Activated T-cell treated with anti-CD3 and anti-CD28 coated beads, Interleukin-2, amount 50 U/mL, for 72 hours (primary cell): ENCODE measurements at places on chromosomes 6 and 20. TPM values are rescaled to one million over a fixed set of nuclear protein-coding genes. Genes with fewer than 3 reads are reported as not detected.
A peak's percentile ranks its signal among the peaks of the same experiment; 100 is the strongest.

Gene CDYL
- total RNA-seq, result 40.8 TPM

DNA sequence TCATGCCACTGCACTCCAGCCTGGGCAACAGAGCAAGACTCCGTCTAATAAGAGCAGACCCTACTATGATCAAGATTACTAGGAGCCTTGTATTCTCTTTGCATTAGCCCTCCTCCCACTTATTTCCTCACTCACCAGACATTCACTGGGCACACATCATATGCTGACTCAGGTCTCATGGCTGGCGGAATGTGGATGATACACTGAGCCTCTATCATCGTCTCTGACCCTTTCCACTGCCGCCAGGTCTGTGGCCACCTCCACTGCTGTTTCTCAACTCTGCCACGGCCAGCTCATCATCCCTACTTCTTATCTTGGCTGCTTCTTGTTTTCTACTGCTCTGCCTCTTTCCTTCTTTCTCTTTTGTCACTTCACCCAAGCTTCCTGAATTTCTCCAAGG lies 161.0 kb downstream of the BACH2 start:
- no peaks in the 10 kb centered on the region for H3K27me3 ChIP-seq
- DNase-seq, result no peak
- no peak overlapping the region for H3K4me3 ChIP-seq
- H3K36me3 ChIP-seq, result peaks cover 22% of the 10 kb centered on the region
- no peak overlapping the region for H3K27ac ChIP-seq
- peaks cover 76% of the 10 kb centered on the region for H3K4me1 ChIP-seq

- H3K4me1 ChIP-seq, result no peaks in the 10 kb centered on the region
- no peak overlapping the region for H3K4me3 ChIP-seq
- no peaks in the 10 kb centered on the region for H3K36me3 ChIP-seq
- no peak for DNase-seq
- H3K27ac ChIP-seq, result no peak overlapping the region
Measured at GRCh38 chr6:113750151-113750855, 106.8 kb upstream of the MARCKS start.

DNA sequence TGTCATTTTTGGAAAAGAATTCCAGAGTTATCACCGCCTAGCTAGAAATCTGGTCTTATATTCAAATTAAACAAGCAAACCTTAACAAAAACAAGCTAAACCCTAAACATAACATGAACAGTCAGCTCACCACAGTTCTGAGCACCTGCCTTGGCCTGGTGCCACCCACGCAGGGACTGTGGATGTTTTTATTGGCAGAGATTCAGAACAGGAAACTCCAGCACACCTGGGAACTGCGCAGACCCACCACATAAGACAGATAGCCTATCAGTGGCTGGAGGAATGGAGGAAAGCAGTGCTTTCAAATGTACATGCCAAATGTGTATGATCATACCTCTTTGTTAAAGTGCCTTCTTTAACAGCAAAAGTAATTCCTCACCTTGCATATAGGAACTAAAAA lies 8.9 kb downstream of the SLC16A10 start:
- peak overlapping the region; percentile 41 for H3K27ac ChIP-seq
- H3K4me1 ChIP-seq, result peaks cover 15% of the 10 kb centered on the region
- H3K27me3 ChIP-seq, result no peaks in the 10 kb centered on the region
- DNase-seq, result peak; percentile 24
- H3K4me3 ChIP-seq, result peak overlapping the region; percentile 22

DNA sequence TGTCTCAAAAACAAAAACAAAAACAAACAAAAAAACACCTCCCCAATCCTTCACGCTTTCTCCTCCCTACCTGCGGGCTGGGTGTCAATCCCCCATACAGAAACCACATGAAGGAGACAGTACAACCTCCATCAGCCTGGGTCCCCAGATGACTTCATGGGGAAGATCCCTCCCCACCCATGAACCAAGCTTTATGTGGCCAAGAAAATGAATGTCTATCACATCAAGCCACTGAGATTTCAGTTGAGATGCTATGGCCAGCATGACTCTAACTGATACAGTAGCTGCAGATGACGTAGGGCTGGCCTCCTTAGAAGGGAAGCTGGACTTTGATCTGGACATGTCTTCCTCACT lies 21.2 kb upstream of the BNIP5 start:
- no peaks in the 10 kb centered on the region for H3K36me3 ChIP-seq
- DNase-seq, result peak; percentile 55
- H3K27ac ChIP-seq, result no peak overlapping the region

Gene OSBPL2
- total RNA-seq, result 44.2 TPM

Gene SRMS
- total RNA-seq, result not detected

GRCh38 chr6:73074175-73074574 lies 151.1 kb downstream of the KHDC1L start:
- H3K27me3 ChIP-seq, result no peaks in the 10 kb centered on the region
- no peak overlapping the region for H3K27ac ChIP-seq

Gene KCNK5
- 10.9 TPM for total RNA-seq

DNA sequence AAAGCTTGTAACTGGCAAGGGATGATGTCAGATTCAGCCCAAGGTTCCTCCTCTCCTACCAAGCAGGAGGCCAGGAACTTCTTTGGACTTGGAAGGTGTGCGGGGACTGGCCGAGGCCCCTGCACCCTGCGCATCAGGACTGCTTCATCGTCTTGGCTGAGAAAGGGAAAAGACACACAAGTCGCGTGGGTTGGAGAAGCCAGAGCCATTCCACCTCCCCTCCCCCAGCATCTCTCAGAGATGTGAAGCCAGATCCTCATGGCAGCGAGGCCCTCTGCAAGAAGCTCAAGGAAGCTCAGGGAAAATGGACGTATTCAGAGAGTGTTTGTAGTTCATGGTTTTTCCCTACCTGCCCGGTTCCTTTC lies 14.4 kb downstream of the TNFAIP3 start:
- peak overlapping the region; percentile 84 for H3K4me3 ChIP-seq
- peak overlapping the region; percentile 69 for H3K27ac ChIP-seq
- peaks cover 74% of the 10 kb centered on the region for H3K4me1 ChIP-seq

Gene SPATS1
- not detected for total RNA-seq

- H3K27ac ChIP-seq, result no peak overlapping the region
- no peak overlapping the region for H3K4me3 ChIP-seq
- H3K4me1 ChIP-seq, result no peaks in the 10 kb centered on the region
- H3K36me3 ChIP-seq, result no peaks in the 10 kb centered on the region
Measured at GRCh38 chr20:23127506-23128279, 41.6 kb upstream of the CD93 start.

GRCh38 chr6:129672341-129672682 lies 37.7 kb downstream of the ARHGAP18 start:
- peak overlapping the region; percentile 47 for H3K27ac ChIP-seq
- peaks cover 48% of the 10 kb centered on the region for H3K4me1 ChIP-seq
- no peaks in the 10 kb centered on the region for H3K36me3 ChIP-seq
- no peak for DNase-seq

- no peak for DNase-seq
- no peak overlapping the region for H3K4me3 ChIP-seq
- H3K27ac ChIP-seq, result no peak overlapping the region
- H3K27me3 ChIP-seq, result peaks cover 7% of the 10 kb centered on the region
- no peaks in the 10 kb centered on the region for H3K36me3 ChIP-seq
- H3K4me1 ChIP-seq, result peaks cover 6% of the 10 kb centered on the region
Measured at GRCh38 chr20:51358032-51358724, 184.3 kb downstream of the NFATC2 start.

Gene ESF1
- 13.2 TPM for total RNA-seq

GRCh38 chr20:2519115-2519809 lies 10.5 kb upstream of the ZNF343 start:
- H3K27me3 ChIP-seq, result peaks cover 7% of the 10 kb centered on the region
- H3K4me1 ChIP-seq, result peaks cover 26% of the 10 kb centered on the region
- H3K27ac ChIP-seq, result no peak overlapping the region
- no peak overlapping the region for H3K4me3 ChIP-seq
- H3K36me3 ChIP-seq, result no peaks in the 10 kb centered on the region

GRCh38 chr6:131694832-131695426 lies 6.3 kb downstream of the OR2A4 start:
- peaks cover 1% of the 10 kb centered on the region for H3K4me1 ChIP-seq
- no peaks in the 10 kb centered on the region for H3K36me3 ChIP-seq
- no peaks in the 10 kb centered on the region for H3K27me3 ChIP-seq
- no peak overlapping the region for H3K4me3 ChIP-seq
- peak; percentile 37 for DNase-seq
- no peak overlapping the region for H3K27ac ChIP-seq

- no peaks in the 10 kb centered on the region for H3K27me3 ChIP-seq
- no peaks in the 10 kb centered on the region for H3K36me3 ChIP-seq
- peaks cover 23% of the 10 kb centered on the region for H3K4me1 ChIP-seq
- no peak overlapping the region for H3K27ac ChIP-seq
Measured at GRCh38 chr20:57385940-57386339, 5.3 kb upstream of the RBM38 start.

GRCh38 chr6:109762769-109763441 lies 71.8 kb downstream of the FIG4 start:
- DNase-seq, result no peak
- no peaks in the 10 kb centered on the region for H3K27me3 ChIP-seq
- no peaks in the 10 kb centered on the region for H3K4me1 ChIP-seq
- H3K27ac ChIP-seq, result no peak overlapping the region
- H3K4me3 ChIP-seq, result no peak overlapping the region

DNA sequence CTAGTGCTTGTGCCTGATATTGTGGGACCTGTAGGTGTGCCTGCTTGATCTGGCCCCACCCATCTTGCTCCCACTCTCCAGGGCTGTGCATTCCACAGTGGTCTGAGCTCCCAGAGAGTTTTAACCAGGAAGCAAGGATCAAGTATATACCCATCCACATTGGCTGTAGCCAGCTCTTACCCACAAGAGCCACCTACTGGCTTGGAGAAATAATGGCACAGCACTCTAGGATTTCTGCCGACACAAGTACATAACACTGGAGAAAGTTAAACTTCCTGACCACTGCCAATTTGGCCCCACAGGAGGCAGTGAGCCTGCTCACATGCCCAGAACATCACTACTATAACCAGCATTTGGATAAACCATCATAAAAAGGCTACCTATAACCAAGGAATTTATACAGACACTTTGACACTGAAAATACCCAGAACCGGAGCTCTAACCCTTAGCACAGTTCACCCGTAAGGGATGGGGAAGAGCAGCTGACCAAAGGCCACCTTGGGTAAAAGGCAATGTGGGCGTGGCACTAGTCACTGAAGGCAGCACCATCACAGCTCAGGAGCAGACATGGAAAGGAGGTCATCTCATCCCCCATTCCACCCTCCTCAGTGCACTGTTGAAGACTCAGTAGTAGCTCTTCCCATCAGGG lies 440.4 kb downstream of the BTBD3 start:
- H3K4me1 ChIP-seq, result no peaks in the 10 kb centered on the region
- H3K36me3 ChIP-seq, result peaks cover 2% of the 10 kb centered on the region
- H3K27ac ChIP-seq, result no peak overlapping the region
- no peaks in the 10 kb centered on the region for H3K27me3 ChIP-seq

Gene IRAK1BP1
- 3.3 TPM for total RNA-seq

DNA sequence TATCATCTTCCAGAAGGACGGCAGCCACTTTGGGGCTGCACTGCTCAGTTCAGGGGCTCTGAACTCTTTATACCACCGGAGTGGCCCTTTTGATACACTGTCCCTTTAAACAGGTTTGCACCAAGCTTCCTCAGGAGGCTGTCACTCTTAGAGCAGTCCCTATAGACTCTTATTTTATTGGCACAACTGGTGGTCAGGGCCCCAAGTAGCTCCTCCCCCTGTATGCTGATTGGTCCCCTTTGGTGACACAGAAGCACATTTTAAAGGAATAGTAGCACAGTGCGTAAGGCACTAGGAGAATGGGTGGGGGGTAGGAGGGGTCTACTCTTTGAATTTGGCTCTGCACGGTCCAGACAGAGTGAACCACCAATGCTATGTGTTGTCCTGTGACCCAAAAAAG lies 122.6 kb upstream of the MLN start:
- DNase-seq, result no peak
- no peak overlapping the region for H3K27ac ChIP-seq
- H3K4me3 ChIP-seq, result no peak overlapping the region
- H3K4me1 ChIP-seq, result peaks cover 4% of the 10 kb centered on the region
- no peaks in the 10 kb centered on the region for H3K36me3 ChIP-seq

- peak overlapping the region; percentile 97 for H3K27ac ChIP-seq
- H3K27me3 ChIP-seq, result peaks cover 35% of the 10 kb centered on the region
- H3K4me1 ChIP-seq, result peaks cover 26% of the 10 kb centered on the region
- H3K4me3 ChIP-seq, result peak overlapping the region; percentile 99
- DNase-seq, result no peak
- peaks cover 29% of the 10 kb centered on the region for H3K36me3 ChIP-seq
Measured at GRCh38 chr20:18287546-18287914, 797 bp upstream of the ZNF133 start.

DNA sequence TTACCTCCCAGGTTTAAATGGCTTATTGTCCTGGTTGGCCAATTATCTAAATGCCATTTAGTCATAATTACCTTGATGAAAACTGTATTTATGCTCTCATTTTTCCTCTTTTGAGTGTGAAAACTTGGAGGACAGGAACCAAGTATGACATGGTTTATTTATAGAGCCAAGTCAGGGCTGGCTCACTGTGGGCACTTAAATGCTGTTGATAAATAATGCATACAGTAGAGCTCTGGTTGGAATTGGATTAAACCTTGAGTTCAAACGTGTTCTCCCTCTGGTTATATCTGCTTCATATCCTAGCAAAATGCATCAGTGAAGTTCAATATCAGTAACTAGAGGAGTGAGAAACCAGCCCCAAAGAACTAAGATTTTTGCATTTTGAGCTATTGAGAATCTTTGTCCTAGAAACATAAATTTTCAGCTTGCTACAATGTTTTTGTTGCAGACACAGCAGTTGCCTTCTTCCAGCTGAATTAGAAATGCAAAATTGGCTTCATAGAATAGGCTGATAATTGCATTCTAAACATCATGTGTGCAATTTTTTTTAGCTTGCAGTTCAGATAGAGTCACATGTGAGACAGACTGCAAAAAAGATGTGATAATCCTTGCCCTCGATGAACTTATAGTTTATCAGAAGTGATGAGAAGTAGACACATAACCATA lies 255.8 kb downstream of the BTBD3 start:
- H3K27me3 ChIP-seq, result no peaks in the 10 kb centered on the region
- H3K36me3 ChIP-seq, result no peaks in the 10 kb centered on the region
- H3K4me3 ChIP-seq, result no peak overlapping the region
- H3K4me1 ChIP-seq, result no peaks in the 10 kb centered on the region

GRCh38 chr20:18390201-18390600 lies 76.6 kb downstream of the DZANK1 start:
- no peak for DNase-seq
- no peak overlapping the region for H3K27ac ChIP-seq
- no peaks in the 10 kb centered on the region for H3K4me1 ChIP-seq
- H3K27me3 ChIP-seq, result no peaks in the 10 kb centered on the region

Gene IL17F
- total RNA-seq, result 0.50 TPM

Gene SLC35F1
- 2.3 TPM for total RNA-seq

Gene POU5F1
- total RNA-seq, result 0.09 TPM

Gene TCF21
- not detected for total RNA-seq

Gene GJA10
- total RNA-seq, result not detected

GRCh38 chr6:153980171-153980570 lies 58.9 kb upstream of the OPRM1 start:
- no peaks in the 10 kb centered on the region for H3K36me3 ChIP-seq
- no peak overlapping the region for H3K27ac ChIP-seq
- no peaks in the 10 kb centered on the region for H3K4me1 ChIP-seq
- DNase-seq, result no peak
- peaks cover 6% of the 10 kb centered on the region for H3K27me3 ChIP-seq
- H3K4me3 ChIP-seq, result no peak overlapping the region

GRCh38 chr20:57023997-57024396 lies 242.4 kb downstream of the BMP7 start:
- no peaks in the 10 kb centered on the region for H3K36me3 ChIP-seq
- peaks cover 23% of the 10 kb centered on the region for H3K27me3 ChIP-seq
- H3K4me1 ChIP-seq, result no peaks in the 10 kb centered on the region
- no peak overlapping the region for H3K27ac ChIP-seq
- H3K4me3 ChIP-seq, result no peak overlapping the region
